ENCODE measurements at places on chromosomes 1 and 21.

DNA sequence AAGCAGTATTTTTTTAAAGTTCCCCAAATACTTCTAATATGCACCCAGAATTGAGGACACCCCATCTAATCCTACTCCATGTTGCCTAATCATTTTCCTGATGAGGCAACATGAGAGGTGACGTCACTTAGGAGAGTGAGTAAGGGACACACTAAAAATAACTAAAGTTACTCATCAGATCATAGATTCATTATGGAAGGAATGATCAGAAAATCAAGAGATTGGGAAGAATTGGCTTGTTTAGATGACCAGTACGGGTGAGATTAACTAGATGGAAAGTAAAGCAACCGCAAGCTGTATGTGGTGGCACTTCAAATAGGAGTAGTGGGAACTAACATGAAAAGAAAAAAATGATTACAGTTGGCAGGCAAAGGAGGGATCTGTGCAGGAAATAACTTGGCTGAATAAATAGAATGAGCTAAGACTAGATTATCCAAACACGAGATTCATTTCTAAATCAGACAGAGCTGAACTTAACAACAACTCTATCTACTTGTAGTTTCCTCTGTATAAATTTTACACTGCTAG is 61.4 kb upstream of the CXADR start:
- no peak for DNase-seq

- no peak for DNase-seq
These were observed 66.8 kb upstream of the PRRC2C start for GRCh38 chr1:171418546-171418945.

DNA sequence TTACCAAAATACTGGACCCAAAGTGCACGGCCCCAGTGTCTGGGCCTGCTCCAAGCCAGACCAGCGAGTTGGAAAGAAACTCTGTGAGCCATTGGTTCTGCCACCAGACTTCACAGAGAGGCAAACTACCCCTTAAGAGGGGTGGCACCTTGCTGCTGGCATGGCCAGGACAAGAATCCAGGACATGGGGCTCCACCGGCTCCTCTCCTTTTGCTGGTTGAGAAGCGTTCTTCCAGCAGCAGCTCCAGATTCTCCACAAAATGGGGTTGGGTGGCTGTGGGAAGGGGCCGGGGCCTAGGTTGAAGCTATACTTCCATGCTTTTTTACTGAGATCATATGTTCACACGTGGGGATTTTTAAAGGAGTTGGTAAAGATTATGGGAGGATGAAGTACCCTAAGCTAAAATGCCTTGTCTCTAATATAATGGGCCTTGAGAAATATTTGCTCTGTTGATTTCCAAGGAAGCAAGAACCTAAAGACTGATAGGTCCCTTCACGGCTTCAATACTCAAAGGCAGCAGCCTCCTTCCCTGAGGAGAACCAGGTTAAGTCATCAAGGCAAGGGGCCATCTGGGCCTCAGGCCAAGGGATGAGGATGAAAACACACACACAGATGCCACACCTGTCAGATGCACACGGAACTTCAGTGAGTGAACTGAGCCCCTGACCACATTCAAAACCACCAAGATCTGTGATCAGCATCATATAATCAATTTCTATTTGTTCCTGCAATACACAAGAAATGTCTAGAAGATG is 3.1 kb downstream of the C1orf198 start:
- no peak for DNase-seq

DNA sequence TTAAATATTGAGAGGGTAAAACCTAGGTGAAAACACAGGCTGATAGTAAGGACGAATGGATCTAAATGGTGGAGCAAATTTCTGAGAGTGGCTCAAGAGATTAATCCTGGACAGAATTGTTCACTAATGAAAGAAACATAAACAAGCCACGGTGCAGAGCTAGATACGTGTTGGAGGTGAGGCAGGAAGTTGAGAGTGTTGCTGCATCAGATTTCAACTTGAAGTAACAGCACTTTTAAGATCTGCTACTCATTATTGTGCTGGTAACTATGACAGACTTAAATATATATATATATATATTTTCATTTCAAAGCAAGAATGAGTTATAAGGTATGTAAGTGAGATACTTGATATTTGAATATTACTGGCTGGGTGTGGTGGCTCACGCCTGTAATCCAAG is 64.9 kb downstream of the PTGS2 start:
- DNase-seq = no peak

- no peak for DNase-seq
These were observed 3.3 kb upstream of the CD55 start for GRCh38 chr1:207318072-207318619.

GRCh38 chr1:46003315-46003714 is 129.1 kb downstream of the PIK3R3 start:
- no peak for DNase-seq

- no peak for DNase-seq
These were observed 1.2 kb upstream of the C1orf198 start for GRCh38 chr1:230869500-230869899.

- DNase-seq = no peak
These were observed 2.4 kb upstream of the PIK3R3 start for GRCh38 chr1:46134660-46135331.
